ENCODE measurements at places on chromosomes 16 and 17.

GRCh38 chr16:30382111-30382881 lies at the start of gene SEPTIN1:
SEPTIN1 (minus strand) TSS chr16:30382561; CDS start chr16:30382542, 19 bp downstream.
- DNase-seq: peak; percentile 55

DNA sequence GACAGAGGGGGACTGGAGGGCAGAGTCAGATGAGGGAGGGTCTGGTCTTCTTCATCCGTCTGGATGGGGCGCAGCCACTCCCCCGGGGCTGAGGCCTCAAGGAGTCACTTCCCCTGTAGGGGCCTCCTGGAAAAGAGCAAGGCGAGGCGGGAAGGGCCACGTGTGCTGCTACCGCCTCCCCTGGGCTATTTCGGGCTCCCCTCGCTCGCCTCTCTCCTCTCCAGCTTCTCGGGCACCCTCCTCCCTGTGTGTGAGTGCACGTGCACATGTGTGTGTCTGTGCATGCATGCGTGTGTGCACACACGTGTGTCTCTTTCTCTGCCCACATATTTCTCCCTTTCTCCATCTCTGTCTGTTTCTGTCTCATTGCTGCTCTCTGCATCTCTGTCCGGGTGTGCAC lies 10.1 kb downstream of the GSG1L start:
- DNase-seq: no peak

GRCh38 chr16:53689636-53690035 lies 14.0 kb downstream of the RPGRIP1L start:
- DNase-seq: no peak

GRCh38 chr16:58730724-58731370 lies 3.3 kb downstream of the GOT2 start:
- DNase-seq: no peak

DNA sequence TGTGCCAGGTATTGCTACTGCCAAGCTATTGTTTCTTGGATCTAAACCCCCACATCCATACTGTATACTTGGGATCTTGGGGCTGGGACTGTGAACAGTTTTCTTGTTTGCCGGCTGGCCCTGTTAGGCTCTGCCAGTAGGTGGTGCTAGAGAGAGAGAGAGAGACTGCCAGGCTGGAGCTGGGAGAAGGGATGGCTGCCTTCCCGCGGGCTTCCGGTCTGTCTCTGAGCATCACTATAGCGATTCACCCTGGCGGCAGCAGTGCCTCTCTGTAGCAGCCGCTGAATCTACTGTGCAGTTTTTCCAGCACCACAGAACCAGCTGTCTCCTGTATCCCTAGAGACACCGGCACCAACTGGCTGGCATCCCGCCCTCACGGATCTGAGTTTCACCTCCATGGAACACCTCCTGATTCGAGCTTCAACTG lies 201.2 kb downstream of the UTP18 start:
- peak; percentile 11 for DNase-seq

- DNase-seq: no peak
Measured at GRCh38 chr17:63916566-63917185, 2.0 kb downstream of the GH1 start.

All from activated T-helper 1 cell treated with anti-CD3 and anti-CD28 coated beads, Interleukin-2, amount 50 U/mL, for 16 hours (primary cell).